ENCODE measurements at places on chromosomes 5 and 9. TPM values are rescaled to one million over a fixed set of nuclear protein-coding genes. Genes with fewer than 3 reads are reported as not detected.

Gene OTP
- total RNA-seq: 8.4 TPM

Gene TEX48
- total RNA-seq: not detected

Gene FAM13B
- 30.0 TPM for total RNA-seq

Gene ENDOG
- total RNA-seq: 28.1 TPM

Gene PCDHA6
- not detected for total RNA-seq
